ENCODE measurements at places on chromosomes 13 and 19. TPM values are rescaled to one million over a fixed set of nuclear protein-coding genes. Genes with fewer than 3 reads are reported as not detected.

The DHX34 gene
- 9.7 TPM for total RNA-seq

The KISS1R gene
- not detected for total RNA-seq

The AMER2 gene
- total RNA-seq = not detected

The EXOC3L2 gene
- 3.4 TPM for total RNA-seq

The ZNF677 gene
- 23.4 TPM for total RNA-seq

The GPR183 gene
- total RNA-seq = under 0.01 TPM

The LIPE gene
- 9.4 TPM for total RNA-seq

The ZNF625 gene
- 6.8 TPM for total RNA-seq

The PVR gene
- 50.2 TPM for total RNA-seq

The POU4F1 gene
- under 0.01 TPM for total RNA-seq

The CCDC70 gene
- total RNA-seq = not detected

Measured in bladder microvascular endothelial cell (primary cell).